ENCODE measurements at places on chromosomes 5 and 9.

DNA sequence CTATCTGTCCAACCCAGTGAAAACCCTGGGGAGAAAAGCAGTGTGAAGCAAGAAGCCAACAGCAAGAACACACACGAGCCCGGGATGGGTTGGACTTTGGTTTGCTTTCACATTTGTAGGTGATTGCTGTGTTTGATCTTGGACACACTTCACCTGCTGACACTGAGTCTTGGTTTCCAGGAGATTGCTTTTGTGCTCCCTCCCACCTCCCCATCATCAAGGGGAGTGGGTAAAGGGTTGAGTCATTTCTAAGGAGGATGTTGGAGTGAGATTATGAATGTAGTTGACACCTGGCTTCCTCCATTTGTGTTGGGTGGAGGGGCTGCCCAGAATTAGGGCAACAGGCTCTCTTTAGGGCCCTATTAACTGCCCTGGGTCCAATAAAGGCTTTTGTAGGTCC is 37.5 kb downstream of the ANKDD1B start:
- DNase-seq: no peak

- no peak for DNase-seq
Measured at GRCh38 chr5:180688330-180689070, 39.1 kb upstream of the FLT4 start.

DNA sequence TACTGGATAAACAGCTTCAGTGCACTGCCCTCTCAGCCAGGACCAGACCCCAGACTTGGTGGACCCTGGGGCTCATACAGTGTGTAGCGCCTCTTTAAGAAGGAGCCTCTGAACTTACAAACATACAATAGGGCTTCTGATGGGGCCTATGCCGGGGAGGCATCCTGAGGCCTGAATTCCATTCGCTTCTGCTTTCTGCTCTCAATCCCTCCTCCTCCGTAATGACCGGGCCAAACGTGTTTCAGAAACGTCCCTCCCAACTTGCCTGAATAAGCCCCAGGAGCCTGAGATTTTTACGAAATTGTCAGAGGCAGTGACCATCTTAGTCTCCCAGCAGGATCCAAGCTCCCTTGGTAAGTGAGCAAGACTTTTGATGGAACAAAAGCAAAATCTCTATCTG is 128.1 kb upstream of the BOD1 start:
- DNase-seq: no peak

GRCh38 chr5:139138109-139138508 is 60.1 kb downstream of the SIL1 start:
- no peak for DNase-seq

GRCh38 chr5:178564811-178565550 is 25.2 kb downstream of the COL23A1 start:
- no peak for DNase-seq

DNA sequence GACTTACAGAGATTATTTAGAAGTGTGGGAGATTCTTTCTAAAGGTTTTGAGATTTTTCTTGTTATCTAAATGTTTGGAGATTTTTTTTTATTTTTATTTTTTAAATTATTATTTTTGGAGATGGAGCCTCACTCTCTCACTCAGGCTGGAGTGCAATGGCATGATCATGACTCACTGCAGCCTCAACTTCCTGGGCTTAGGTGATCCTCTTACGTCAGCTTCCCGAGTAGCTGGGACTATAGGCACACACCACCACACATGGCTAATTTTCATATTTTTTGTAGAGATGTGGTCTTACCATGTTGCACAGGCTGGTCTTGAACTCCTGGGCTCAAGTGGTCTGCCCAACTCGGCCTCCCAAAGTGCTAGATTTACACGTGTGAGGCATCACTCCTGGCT is 694.5 kb downstream of the TLE1 start:
- DNase-seq: no peak

- no peak for DNase-seq
Measured at GRCh38 chr5:18761801-18762200, 1127.5 kb downstream of the TAF11L14 start.

DNA sequence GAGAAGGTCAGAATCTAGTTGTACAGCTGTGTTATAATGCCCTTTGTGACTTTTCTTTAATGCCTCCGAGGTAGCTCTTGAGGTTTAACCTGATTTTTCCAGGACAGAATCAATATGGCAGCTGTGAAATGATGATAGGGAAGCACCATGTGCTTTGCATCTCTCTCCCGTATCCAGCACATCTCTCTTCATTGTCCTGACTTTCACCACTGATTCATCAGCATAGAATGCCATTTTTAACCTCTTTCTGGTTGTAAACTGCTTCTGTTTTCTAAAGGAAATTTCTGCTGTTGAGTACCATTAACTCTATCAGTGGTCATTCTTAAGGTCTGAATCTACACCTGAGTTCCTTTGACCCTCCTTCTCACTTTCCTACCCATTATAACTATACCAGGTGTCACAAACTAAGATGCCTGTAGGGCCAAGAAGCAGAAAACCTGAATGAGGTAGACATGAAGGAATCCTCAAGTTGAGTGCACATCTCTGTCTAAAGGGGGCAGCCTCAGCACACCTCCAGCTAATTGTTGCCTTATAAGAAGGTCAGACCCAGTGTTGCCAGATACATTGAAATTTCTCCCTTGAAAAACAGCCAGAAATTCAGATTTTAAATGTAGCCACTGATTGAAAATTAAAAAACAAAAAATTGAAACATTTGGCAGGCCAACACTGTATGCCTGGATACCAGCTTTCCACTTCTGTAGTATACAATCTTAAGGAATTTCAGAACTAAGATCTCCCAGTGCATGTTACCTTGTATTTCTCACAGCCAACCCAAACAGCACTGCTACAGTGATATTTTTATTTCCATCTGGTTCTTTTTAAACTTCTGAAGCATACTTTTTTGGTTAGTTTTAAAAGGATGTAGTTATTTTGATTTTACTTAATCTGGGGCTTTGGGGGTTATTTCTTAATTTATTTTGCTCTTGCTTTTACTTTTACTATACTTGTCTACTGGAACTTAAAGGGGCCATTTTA is 35.8 kb upstream of the TLX3 start:
- DNase-seq: no peak

DNA sequence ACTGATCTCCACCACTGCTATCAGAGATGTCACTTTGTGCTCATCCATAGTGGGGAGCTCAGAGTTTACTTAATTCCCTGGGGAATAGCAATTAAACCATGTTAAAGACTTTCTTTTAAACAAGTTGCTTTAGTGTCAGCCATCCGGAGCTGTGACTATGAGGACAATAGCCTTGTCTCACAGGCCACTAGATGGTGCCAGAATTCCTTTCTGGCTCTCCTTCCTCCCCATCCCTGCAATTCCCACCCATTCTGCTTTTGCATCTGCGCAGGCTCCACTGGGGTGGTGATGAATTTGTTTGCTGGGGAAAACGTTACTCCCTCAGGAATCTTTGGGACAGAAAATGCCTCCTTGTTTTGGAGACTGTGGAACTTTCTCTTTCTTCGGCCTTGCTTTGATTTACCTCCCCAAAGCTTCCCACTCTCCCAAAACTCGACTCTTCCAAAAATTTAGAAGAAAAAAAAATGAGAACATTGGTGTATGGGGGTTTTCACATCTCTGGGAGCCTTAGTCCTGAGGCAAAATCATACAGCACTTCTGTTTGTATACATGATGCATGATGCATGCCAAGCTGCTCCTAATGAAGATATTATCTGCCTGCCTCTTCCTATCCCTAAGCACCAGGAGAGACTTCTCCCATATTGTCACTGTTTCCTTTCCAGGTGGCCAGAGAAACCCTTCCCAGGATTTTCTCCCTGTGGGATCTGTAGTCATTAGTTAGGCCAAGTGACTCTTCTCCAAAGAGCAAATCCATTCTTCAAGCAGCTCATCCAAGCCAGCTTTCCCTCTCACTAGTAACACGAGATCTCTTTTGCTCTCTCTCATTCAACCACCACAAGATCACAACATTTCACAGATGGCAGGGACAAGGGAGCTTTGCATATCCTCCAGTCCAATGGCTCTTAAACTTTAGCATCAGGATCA is 466.1 kb downstream of the TLR4 start:
- DNase-seq: no peak

DNA sequence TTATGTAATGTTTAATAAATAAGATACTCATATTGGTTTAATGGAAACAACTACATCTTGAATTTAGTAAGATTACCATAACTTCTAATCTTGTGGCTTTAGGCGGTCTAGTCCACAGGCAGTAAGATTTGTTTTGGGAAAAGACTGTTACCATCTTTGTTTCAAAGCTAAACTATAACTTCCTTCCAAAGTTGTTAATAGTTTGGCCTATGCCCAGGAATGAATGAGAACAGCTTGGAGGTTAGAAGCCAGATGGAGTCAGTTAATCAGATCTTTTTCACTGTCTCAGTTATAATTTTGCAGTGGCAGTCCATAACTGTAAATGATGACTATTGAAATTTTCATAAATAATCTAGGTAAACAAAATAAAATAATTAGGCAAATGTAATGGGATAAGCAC is 241.8 kb upstream of the KLF9 start:
- DNase-seq: no peak

DNA sequence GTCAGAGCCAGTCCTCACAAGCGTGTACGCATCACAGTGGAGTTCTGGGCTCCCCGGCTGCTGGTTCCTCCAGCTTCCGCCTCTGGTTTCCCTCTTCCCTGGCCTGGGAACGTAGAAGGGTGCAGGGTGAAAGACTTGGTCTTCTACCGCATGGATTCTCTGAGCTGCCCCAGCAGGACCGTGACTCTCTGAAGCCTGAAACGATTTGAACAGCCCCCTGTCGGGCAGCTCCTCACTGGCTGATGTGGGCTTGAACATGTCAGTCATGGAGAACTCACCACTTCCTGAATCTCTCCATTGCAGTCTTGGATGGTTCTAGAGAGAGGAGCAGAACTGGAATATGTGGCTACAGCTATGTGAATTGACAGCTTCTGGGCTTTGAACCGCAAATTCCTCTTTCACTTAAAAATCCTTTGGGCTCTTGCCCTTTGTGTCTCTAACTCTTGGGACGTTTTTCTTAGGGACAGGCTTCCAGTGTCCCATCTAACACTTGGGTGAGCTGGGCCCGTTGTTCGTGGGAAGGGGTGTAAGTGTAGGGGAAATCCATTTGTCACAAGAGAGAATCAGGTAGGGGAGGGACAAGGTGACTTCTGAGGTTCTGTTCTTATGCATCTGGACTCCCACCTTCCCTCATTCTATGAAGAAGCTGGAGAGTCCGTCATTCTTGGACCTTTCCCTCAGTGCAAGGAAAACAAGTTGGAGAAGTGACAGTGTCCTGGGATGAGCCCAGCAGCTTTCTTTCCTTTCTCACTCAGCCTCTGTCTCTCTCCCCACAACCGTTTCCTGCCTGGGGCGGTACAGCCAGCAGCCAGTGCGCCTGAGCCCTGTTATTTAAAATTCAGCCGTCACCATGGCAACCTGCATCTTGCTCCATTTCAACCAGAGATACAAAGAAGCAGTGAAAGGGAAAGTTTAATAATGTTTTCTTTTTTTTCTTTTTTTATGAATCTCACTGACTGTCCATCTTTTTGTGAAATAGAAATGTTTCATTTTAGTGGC is 84.7 kb downstream of the PTTG1 start:
- DNase-seq: peak; percentile 80

- no peak for DNase-seq
Measured at GRCh38 chr9:118362123-118362522, 657.9 kb downstream of the TLR4 start.

DNA sequence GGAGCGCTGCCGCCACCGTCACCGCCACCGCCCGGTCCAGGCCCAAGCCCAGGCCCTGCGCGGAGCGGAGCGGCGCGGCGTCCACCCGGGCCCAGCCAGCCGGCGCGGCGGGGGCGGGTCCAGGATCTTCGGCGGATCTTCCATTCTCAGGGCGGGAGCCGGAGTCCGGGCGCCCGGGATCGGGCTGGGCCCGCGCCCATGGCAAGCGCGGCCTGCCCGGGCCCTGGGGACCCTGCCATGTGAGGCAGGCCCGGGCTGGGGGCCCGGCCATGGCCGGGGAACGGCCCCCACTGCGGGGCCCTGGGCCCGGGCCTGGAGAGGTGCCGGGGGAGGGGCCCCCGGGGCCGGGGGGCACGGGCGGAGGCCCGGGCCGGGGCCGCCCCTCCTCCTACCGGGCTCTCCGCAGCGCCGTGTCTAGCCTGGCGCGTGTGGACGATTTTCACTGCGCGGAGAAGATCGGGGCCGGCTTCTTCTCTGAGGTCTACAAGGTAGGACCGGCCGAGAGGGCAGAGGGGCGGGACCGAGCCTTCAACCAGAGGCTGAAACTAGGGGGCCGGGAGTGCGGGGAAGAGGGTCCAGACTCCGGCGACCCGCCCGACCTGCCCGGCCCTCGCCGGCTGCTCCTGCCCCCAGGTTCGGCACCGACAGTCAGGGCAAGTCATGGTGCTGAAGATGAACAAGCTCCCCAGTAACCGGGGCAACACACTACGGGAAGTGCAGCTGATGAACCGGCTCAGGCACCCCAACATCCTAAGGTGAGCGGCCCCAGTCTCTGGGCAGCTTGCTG is 482 bp downstream of the TESK1 start:
- DNase-seq: peak; percentile 13

DNA sequence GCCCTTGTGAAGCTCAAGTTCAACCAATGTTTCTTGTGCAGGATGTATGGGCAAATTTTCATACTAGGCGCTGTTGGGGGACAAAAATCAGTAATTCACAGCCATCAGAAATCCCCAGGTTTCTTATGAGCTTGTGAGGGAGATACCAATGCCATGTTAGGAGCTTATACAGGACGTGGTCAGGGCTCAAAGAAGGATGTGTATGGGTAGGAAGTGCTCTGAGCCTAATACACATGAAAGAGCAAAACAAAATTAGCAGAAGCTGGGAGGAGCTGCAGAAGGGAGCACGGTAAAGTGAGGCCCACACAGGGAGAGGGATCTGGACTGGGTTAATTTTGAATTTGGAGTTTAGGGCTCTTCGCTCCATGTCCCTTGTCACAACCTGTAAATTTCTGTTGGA is 114.6 kb upstream of the MAP3K1 start:
- no peak for DNase-seq

- no peak for DNase-seq
Measured at GRCh38 chr9:91904588-91905236, 45.3 kb downstream of the ROR2 start.

DNA sequence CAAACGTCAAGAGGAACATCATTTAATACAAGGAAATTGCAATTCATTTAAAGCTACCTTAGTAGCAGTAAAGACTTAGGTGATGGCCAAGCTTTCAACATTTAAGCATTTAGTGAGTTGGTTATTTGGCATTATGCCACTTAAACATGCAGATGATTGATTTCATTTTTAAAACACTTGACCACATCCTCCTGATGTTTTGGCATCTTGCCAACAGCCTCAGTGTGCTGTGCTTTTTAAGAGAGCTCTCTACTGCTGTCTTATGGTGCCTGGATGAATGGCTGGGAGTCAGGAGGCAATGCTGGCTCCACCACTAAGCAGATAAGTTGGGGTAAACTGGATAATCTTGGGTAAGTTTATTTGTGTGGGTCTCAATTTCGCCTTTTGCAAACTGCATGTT is 364.5 kb downstream of the MAN2A1 start:
- peak; percentile 66 for DNase-seq

All from effector CD4-positive, alpha-beta T cell (primary cell).